ENCODE measurements at places on chromosomes 2 and 18.

GRCh38 chr2:19772981-19773380 is 128.8 kb downstream of the TTC32 start:
- no peak for DNase-seq

DNA sequence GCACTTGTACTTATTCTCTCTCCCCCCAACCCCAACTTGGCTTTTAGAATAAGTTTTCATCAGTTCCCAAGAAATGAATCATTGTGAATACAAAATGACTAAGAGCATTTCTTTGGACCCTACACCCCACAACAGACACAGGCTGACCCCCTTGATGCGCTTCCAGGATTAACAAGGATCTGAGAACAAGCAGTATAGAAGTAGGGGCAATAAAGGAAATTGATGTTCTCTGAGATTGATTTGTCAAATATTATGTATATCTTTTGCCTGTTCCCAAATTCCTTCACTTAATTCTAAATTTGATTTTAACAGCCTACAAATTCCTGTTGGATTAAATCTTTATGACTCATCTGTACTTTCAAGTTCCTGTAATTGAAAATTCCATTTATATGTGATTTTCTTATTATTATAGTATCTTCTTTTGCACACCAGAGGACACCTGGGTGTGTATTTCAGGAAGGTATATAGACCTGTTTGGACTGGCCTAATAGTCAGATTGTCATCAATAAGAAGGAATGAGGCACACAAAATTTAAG is 10.2 kb upstream of the PTPN4 start:
- DNase-seq = no peak

DNA sequence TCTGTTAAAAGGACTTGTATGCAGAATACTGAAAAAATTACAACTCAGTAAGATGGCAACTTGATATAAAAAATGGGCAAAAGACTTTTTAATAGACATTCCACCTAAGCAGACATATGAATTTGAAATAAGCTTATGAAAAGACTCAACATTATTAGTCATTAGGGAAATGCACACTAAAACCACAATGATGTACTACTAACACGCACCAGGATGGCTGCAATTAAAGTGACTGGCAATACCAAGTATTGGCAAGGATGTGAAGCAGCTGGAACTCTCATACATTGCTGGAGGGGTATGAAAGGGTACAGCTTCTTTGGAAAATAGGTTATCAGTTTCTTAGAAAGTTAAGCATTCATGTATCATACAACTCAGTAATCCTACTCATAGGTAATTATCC is 3.2 kb upstream of the ENOSF1 start:
- no peak for DNase-seq

DNA sequence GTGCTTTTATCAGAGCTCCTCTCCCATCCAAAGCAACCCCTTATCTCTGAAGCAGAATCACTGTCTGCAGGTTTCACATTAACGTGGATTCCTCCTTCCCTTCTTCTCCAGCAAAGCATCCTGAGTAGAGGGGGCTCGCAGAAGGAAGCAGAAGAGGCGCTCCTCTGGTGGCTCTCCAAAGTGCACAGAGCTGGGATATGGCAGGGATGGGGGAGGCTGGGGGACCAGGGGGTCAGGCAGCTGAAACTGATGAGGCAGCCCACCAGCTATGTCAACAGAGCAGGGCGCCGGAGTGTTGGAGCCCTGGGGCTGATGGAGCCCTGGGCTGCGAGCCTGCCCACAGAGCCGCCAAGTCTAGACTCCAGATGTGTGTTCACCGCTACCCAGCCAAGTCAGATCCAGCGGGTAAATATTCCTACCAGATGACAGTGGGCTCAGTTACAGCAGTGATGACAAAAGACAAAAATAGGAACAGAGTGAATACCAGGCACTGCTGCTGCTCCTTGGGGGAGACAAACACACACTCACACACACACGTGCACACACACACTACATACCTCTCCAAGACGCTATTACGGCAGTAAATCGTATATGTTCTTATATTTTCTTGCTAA is 678.3 kb upstream of the ID2 start:
- DNase-seq = peak; percentile 89

GRCh38 chr2:135299165-135299564 is 231.9 kb downstream of the ZRANB3 start:
- DNase-seq = no peak

GRCh38 chr18:47485221-47485797 is 233.8 kb upstream of the SKOR2 start:
- no peak for DNase-seq

DNA sequence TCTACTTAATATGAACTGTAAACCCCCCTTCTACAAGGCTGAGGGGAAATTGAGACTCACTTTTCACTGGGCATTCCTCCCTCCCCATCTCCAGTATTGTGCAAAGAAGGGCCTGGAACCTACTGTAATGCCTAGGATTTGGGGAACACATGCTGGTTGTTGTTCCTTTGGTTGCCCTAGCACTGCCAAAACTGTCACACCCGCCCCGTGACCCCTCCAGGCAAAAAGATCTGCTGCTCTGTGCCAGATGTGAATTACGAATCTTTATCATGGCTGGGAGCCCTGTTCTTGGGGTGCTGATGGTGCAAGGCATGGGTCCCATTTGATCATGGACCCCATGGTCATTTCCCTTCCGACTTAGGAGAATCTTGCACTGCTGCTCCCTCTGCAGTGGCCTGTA is 95.4 kb downstream of the CABLES1 start:
- no peak for DNase-seq

GRCh38 chr2:227407591-227408151 is 19.9 kb upstream of the SCYGR1 start:
- DNase-seq = no peak

- no peak for DNase-seq
These were observed 29.4 kb downstream of the ITM2C start for GRCh38 chr2:230893841-230894781.

DNA sequence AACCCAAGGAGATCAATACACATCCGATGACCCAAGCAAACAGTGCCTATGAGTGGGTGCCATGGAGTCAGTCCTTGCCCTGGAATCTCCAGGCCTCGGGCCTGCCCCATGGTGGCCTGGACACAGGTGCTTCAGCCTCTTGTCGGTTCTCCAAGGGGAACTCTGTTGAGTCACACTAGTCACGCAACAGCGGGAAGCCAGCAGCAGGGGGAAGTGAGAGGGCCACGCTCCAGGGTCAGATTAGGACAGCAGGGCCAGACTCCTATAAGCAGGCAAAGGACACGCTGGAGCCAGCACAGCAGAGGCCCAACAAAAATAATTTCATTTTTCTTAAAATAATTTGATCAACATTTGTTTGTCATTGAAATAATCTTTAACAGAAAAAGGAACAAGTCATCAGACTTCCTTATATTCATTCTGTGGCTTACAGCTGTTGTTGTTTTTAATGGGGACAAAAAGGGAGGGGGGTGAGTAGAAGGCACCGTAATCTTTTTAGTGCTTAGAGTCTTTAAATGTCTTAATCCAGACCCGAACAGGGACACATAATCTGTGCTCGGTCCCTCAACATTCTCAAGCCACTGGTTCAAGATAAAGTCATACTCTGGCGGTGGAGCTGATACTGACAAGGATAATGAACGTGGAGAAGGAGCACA is 16.4 kb upstream of the ARMC9 start:
- DNase-seq = no peak

GRCh38 chr18:45628979-45629958 is 14.0 kb downstream of the SLC14A2 start:
- no peak for DNase-seq

GRCh38 chr2:236535024-236535423 is 34.6 kb upstream of the ACKR3 start:
- no peak for DNase-seq

DNA sequence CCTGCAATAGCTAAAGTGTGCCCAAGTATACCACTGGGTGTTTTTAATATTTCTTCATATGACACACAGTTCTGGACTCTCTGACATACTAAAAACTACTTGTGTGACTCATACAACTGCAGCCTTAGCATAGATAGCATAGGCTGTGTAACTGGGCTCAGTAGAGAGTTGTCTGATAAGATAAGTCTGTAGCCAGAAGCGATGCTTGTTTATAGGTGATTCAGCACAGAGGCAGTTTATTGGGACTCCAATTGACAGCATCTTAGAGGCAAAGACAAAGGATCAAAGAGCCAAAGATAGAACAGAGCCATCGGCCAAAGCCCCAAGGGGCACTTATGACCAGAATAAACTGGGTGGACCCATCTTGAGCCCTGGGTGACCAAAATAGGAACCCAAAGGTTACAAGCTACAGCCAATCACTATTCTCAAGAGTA is 42.3 kb downstream of the AAK1 start:
- no peak for DNase-seq

DNA sequence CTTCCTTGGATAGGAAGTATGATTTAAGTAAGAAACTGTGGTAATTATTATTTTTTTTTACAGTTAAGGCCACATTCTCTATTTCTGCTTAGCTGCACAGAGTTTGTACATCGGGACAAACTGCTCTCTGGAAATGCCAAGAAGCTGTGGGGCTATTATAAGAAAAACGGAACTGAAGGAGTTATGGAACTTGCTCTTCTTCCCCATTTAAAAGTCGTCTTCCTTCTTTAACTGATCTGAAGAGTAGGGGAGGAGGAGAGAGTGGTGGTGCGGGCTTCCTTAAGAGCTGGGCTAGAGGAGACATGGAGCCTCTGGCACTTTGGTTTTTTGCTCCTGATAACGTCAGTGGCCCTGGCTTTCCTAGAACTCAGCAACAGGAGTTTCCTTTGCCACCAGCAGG is 54.4 kb downstream of the RAB31 start:
- DNase-seq = no peak

- no peak for DNase-seq
These were observed 10.0 kb downstream of the MAPK4 start for GRCh38 chr18:50569930-50570329.

DNA sequence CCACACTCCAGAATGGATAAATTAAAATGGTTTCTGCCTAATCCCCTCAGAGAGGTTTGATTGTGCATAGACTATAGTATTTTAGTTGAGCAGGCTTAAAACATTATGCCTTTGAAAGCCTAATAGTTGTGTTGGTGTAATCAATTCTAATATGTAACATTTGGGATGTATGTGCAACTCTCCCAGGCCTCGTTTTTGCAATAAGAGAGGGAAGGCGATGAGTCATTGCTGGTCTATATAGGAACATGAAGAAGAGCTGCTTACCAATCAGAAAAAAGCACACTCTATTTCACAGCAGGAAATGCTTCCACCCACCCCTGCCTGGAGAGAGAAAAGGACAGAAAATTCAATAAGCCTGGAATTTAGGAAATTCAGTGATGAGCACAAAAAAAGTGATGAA is 1424.0 kb upstream of the PIK3C3 start:
- no peak for DNase-seq

DNA sequence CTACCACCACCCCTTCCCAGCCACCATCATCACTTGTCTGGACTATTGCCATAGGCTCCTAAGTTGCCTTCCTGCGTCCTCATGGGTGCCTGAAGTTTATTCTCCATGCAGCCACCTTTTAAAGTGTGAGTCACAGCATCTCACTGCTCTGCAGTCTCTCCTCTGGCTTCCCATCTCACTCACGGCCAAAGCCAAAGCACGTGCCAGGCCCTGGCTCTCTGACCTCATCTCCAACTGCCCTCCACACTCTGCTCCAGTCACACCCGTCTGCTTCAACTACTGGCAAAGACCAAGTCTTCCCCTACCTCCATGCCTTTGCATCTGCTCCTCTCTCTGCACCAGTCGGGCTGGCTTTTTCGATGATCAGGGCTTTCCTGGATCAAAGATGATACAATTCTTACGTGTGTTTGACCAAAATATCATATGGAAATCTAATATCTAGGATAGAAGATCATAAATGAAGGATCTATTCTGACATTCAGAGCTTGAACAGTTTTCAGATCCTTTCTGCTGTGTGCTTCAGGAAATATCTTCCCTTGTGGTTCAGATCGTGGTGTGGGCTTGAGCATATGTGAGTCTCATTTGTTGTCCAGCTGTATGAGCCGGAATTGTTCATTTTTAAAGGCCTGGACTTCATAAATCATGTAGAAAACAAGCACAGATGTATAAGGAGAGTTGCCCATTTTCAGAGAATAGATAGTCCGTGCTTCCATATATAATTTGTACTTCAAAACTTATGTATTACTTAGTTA is 175.6 kb downstream of the PRKCE start:
- DNase-seq = no peak

- DNase-seq = peak; percentile 63
These were observed at the start of gene GRB14 for GRCh38 chr2:164620873-164621763. GRB14 (minus strand) TSS chr2:164621482; CDS start chr2:164621309, 173 bp downstream.

- DNase-seq = no peak
These were observed 186.6 kb upstream of the SMAD2 start for GRCh38 chr18:48116873-48117630.

- DNase-seq = no peak
These were observed 29.0 kb downstream of the MYO3B start for GRCh38 chr2:170206805-170207407.

DNA sequence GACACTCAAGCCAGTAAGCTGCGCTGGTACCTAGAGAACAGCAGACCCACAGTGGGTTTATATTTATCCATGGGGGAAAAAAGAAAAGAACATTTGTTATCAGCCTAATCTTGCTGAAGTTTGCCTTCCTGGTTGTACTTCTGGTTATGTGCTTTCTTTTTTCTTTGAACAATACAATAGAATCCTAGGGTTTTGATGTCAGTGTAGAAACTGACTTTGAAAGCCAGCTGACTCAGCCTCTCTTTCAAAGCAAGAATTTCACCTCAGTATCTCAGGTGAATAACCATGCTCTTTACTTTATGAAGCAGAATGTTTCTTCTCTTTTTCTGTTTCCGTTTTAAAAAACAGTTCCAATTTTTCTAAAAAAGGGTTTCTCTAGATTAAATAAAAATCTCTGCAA is 78.4 kb downstream of the CD8B2 start:
- no peak for DNase-seq

GRCh38 chr18:13513021-13513420 is 213.3 kb downstream of the FAM210A start:
- peak; percentile 7 for DNase-seq

DNA sequence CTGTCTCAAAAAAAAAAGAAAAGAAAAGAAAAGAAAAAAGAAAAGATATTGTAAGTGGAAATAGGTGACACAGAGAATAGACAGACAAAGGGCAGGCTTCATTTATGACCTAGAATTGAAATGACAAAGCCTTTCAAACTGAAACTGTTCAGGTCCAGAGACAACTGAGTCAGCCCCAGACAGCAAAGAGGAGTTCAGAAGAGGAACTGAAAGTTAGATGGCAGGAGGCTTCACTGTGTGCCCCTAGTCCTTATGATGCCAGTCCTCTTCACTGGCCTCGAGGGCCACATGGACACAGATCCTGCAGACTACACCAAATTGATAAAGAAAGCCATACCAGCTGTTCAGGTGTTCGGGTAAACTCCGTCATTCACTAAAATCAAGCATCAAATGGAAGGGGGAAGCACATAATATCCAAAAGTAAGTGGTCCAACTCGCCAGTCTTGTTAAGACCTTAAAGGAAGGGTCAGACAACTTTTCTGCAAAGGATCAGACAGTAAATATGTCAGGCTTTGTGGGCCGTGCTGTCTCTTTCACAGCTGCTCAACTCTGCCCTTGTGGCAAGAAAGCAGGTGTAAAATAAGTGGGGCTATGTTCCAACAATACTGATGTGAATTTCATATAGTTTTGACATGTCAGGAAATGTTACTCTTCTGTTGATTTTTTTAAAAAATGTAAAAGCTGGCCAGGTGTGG is 231.9 kb upstream of the MGAT5 start:
- no peak for DNase-seq
